ENCODE measurements at places on chromosomes 12 and 14.

GRCh38 chr14:42947991-42948390 is 1341.3 kb downstream of the LRFN5 start:
- DNase-seq = no peak

- DNase-seq = no peak
These were observed 4.2 kb downstream of the A2M start for GRCh38 chr12:9111525-9111924.

DNA sequence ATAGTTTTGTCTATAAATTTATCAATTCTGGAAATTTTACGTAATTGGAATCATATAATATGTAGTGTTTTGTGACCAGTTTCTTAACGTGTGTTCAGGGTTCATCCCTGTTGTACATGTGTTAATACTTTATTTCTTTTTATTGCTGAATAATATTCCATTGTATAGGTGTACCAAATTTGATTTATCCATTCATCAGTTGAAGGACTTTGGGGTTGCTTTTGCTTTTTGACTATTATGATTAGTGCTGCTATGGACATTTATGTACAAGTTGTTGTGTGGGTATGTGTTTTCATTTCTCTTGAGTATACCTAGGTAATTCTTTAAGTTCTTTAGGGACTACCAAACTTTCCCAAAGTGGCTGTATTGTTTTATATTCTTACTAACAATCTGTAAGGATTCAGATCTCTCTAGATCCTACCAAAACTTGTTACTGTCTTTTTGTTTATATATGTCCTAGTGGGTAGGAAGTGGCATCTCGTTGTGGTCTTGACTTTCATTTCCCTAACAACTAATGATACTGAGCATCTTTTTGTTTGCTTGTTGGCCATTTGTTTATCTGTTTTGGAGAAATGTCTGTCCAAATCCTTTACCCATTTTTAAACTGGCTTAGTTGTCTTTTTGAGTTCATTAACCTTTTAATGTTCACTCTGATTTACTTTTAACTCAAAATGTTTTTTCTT is 14.9 kb downstream of the VRK1 start:
- no peak for DNase-seq

- DNase-seq = no peak
These were observed 10.3 kb downstream of the NFATC4 start for GRCh38 chr14:24378327-24378726.

- DNase-seq = no peak
These were observed 47.9 kb upstream of the PLEKHG7 start for GRCh38 chr12:92654929-92655328.

GRCh38 chr12:40336573-40337199 is 111.9 kb downstream of the LRRK2 start:
- no peak for DNase-seq
